ENCODE measurements at places on chromosomes 4 and X.

- no peak for DNase-seq
Measured at GRCh38 chr4:1274871-1275270, 14.8 kb upstream of the MAEA start.

- DNase-seq, result no peak
Measured at GRCh38 chr4:13493793-13494192, 9.7 kb upstream of the RAB28 start.

DNA sequence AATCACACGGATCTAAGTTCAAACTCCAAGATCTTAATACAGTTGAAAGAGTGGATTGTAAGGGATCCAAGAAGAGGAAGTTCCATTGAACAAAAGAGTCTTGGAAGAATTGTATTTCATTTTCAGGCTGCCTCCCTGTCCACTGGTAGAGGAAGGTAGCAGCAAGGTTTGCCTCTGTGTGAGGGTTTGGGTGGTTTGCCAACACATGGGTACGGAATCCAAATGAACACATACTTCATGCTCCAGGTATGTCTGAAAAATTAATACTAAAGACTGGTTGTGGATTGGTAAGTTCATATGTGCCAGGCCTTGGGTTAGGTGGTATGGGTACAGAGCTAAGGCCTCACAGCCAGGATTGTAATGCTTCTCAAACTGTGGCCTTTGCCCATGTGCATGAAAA, 523.6 kb upstream of the BOD1L1 start:
- DNase-seq, result no peak

- no peak for DNase-seq
Measured at GRCh38 chr4:4333265-4333706, 43.2 kb downstream of the ZBTB49 start.

- no peak for DNase-seq
Measured at GRCh38 chr4:175246941-175247340, 328.8 kb downstream of the ADAM29 start.

DNA sequence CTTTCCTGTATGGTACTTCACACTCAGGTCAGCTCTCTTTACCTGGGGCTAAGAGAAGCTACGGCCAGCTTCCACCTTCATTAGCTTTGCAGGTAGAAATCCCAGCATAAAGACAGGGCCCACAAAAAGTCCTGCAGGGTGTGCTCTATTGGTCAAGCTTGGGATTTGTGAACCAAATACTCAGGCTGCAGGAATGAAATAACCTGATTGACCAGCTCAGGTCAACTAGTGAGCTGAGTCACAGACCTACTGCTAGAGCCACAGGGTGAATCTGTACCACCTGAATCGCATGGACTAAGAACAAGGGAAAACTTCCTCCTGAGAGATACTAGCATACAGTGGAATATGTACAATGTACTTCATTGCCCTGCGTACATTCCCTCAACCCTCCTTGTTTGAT, 172.2 kb downstream of the HHIP start:
- no peak for DNase-seq

GRCh38 chr4:102791318-102791835, 30.6 kb upstream of the MANBA start:
- no peak for DNase-seq

GRCh38 chr4:6618386-6619115, 21.9 kb upstream of the MRFAP1 start:
- no peak for DNase-seq

GRCh38 chr4:119729835-119730670, 101.4 kb upstream of the PDE5A start:
- DNase-seq, result no peak

GRCh38 chr4:90078440-90078839, 48.8 kb upstream of the CCSER1 start:
- no peak for DNase-seq

DNA sequence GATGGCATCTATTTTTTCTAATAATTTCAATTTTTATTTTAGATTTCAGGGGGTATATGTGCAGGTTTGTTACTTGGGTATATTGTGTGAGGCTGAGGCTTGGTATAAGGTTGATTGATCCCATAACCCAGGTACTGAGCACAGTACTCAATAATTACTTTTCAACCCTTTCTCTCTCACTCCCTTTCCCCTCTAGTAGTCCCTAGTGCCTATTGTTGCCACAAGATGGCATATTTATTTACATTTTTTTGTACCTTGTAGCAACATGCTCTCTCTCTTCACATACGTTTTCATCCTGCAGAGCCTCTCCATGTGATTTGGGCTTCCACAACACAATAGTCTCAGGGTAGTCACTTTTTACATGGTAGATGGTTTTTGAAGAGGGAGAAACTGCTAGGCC, 172.0 kb downstream of the ATOH1 start:
- no peak for DNase-seq

GRCh38 chr4:173526027-173526482, 4.0 kb downstream of the HAND2 start:
- DNase-seq, result no peak

DNA sequence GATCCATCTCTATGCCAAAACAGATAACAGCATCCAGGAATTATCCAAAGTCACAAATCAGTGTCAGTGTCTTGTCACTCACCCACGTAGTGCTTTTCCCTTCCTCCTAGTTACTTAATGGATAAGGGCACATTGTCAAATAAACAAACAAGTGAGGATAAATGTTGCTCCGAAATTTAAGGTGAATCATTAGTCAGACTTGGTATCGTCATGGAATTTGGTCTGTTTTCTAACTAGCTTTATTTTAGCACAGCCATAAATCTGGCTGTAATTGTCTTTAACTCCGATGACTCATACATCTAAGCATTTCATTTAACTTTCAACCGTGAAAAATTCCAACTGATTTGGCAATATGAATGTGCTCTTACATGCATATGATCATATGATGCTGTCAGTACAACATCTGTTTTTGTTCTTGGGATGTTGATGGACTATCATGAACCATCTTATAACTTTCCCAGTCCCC, 83.3 kb downstream of the SNCA start:
- no peak for DNase-seq

DNA sequence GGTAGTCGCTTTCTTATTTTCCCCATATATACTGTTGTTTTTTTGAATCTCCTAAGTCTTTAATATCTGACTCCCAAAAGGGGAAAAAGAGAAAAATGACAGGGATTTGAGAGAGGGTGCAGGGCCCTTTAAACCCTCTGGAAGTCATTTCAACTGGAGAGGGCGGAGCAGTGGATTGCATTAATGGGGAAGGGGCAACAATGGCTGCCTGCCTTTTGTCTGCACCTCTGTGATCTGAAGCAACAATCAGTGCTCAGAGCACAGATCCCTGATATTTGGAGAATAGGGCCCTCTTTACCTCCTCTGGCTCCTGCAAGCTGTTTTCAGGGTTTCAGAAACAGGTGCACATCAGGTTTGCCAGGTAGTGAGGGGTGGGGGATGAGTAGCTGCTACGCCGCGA, 1458.3 kb upstream of the TENM3 start:
- DNase-seq, result no peak

DNA sequence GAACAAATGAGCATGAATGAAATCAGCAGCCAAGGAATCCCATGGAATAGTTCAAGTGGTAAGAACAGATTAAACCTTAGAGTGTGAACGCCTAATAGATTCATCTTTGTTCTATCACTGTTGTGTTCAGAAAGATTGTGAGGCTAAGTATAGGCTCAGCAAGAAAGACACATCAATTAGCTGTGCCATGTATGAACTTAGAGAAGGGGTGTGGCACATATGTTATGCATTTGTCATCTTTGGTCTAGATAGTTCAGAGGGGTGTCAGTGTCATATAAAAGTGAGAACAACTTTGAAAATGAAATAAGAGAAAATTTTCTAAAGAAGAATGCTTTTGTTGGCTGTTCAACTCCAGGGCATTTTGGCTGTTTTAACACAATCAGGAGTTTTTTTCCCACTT, 9.4 kb downstream of the DAPP1 start:
- DNase-seq, result no peak

DNA sequence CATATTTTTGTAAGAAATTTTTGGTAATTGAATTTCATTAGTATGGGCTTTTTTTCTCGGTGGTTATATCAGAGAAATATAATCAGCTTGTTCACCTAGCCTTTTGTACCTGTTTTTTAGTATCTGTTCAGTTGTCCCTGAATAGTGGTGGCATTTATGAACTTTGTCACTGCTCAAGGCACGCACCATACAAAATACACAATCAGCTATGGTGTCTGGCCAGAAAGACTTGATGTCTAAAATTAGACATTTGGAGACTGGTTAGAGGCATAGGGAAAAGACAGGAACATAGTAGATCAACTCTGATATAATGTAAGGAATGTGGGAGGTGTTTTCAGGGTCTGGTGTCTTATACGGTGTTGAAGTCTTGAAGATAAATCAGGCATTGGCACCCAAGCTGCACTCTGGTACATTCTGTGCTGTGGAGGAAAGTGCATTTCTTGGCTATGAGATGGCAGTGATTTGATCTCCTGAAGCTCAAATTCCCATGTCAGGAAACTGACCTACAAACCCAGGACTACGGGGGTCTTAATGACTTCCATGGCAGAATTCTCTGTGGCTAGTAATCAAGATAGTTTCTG, 3.6 kb downstream of the ART3 start:
- no peak for DNase-seq

DNA sequence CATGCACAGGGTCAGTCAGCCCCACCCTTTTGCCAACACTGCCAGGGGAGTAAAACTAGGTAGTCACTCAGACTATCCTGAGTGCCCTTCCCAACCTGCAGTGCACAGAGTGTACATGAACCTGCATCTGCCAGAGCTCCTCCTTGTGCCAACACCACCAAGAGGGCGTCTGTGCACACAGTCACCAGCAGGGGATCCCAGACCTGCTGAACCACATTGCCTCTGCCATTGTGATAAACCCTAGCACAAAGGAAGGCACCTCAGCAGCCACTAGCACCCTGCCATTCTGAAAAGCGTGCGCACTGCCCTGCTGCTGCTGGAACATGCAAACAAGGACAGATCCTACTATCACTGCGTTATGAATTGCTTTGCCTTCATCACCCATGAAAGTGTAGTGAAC, 247.8 kb upstream of the POU3F4 start:
- DNase-seq, result no peak

- DNase-seq, result no peak
Measured at GRCh38 chr4:41160012-41160789, 54.1 kb downstream of the APBB2 start.

- DNase-seq, result no peak
Measured at GRCh38 chr4:168076989-168077725, 15.2 kb upstream of the ANXA10 start.

GRCh38 chr4:73729534-73730165, 10.7 kb upstream of the CXCL8 start:
- no peak for DNase-seq

DNA sequence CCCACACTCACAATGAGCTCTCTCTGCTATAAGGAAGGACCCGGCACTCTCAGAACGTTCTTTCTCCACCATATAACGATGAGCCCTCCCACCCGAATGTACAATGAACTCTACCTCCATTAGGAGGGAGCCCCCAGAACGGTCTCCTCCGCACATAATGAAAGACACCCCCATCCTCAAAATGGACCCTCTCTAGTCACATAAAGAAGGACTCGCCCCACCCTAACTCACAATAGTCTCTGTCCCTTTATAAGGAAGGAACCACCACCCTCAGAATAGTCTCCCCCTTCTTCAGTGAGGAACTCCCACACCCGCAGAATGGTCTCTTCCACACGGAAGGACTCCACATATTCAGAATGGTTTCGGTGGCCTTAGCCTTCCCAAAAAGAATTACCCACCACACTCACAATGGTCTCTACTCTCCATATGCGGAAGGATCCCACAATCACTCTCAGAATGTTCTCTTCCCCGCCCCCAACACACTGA, 477 bp downstream of the SLC35A2 start:
- DNase-seq, result no peak

GRCh38 chr4:15756361-15756861, 21.7 kb upstream of the CD38 start:
- DNase-seq, result peak; percentile 65

- no peak for DNase-seq
Measured at GRCh38 chr4:176883681-176884418, 91.1 kb upstream of the VEGFC start.

DNA sequence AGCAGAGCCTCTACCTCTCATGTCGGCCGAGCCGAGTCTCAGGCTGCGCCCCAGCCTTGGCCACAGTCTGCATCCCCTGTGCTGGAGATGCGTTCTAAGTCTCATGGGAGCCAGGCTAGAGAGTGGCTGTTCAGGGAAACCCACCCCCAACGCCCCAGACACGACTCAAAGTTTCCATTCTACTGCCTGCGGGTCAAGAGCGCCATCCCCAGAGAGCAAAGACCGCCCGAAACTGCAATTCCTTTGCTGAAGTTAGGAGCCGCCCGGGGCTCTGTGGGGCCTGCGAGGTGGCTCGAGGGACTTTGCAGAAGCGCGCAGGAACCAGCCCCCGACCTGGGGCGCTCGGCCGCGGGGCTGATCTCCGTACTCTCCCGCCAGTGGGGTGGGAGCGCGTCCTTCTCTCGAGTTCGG, 10.0 kb upstream of the ELF4 start:
- no peak for DNase-seq

- no peak for DNase-seq
Measured at GRCh38 chr4:2290488-2290887, 28.6 kb upstream of the MXD4 start.

GRCh38 chr4:10691651-10692050, 7.1 kb upstream of the CLNK start:
- no peak for DNase-seq

- DNase-seq, result no peak
Measured at GRCh38 chr4:155708782-155709181, 42.1 kb downstream of the GUCY1A1 start.

DNA sequence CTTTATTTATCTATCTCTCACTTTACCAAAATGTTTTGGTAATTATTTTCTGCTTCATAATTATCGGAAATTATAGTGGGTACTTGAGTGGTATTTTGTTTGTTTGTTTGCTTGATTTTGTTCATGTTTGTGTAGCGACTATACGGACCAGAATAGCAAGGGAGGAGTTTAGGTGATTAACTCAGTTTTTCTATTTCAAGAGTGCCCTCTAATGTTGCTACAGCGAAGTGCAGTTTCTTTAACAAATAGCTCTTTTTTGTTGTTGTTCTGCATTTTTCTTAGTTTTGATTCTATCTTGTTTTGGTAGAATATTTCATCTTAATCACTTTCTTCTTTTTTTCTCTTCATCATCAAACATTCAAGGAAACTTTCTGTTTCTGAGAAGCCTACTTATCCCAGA, 40.8 kb upstream of the QRFPR start:
- DNase-seq, result no peak

GRCh38 chr4:5051278-5052203, at the start of gene STK32B:
TSS of gene STK32B (plus strand) at chr4:5051480.
- DNase-seq, result no peak

DNA sequence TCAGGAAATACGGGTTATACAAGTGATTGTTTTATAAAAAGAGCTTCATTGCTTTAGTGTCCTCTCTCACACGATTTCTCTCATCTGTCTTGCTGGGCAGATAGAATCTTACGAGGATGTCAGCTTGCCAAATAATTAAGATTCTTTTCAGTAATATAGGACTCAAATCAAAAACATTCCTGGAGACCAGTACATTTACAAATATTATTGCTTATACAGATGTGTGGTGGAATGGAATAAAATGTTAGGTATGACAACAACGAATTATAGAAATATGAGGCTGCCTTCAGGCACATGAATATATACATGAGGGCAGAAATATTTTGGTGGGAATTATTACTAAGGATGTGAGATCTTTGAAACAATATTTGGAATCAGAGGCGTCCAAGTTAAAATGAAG, 88.9 kb downstream of the GC start:
- no peak for DNase-seq

- DNase-seq, result no peak
Measured at GRCh38 chr4:110294165-110294564, 95.8 kb upstream of the ELOVL6 start.
